Activated CD8-positive, alpha-beta T cell treated with anti-CD3 and anti-CD28 coated beads, Interleukin-2, amount 10 ng/mL, durations not matched to agents 7 days and 5 days (primary cell): ENCODE measurements at places on chromosomes 7 and 10. TPM values are rescaled to one million over a fixed set of nuclear protein-coding genes. Genes with fewer than 3 reads are reported as not detected.
A peak's percentile ranks its signal among the peaks of the same experiment; 100 is the strongest.

DNA sequence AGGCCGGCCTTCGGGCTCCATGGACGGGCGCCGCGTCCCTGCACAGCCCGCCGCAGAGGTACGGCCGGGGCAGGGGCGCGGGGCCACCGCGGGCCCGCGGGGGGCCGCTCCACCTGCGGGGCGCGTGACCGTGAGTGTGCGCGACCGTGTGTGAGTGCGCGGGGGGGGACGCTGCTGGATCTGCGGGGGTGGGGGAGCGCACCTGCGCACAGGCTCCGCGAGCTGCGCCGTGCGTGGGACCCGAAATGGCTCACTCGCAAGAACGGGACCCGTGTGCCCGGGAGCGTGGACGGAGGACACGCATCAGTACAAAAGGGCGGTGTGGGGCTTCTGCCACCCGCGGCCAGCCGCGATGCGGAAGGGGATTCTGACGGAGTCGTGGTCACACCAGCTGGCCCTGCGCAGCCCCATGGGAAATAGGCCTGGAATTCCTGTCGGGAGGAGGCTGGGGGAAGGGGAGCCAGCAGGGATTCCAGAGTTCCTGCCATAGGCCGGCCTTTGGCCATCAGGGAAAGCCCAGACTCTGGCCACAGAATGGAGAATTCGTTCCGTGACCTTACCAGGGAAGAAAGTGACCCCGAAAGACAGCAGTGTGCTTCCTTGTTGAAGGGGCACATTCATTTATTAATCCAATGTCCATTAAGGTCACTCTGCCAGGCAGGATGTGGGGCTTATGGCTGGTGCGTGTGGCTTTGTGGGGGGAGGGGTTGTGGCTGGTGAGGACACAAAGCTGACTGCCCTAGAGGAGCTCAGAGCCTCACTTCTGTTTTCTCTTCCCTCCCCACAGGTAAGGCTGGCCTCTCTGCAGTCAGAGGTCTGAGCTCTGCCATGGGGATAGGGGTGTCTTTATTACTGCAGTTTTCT is 494 bp downstream of the REPIN1 start:
- peak; percentile 48 for DNase-seq

GRCh38 chr7:52727632-52728031 is 307.8 kb upstream of the POM121L12 start:
- no peak for DNase-seq

DNA sequence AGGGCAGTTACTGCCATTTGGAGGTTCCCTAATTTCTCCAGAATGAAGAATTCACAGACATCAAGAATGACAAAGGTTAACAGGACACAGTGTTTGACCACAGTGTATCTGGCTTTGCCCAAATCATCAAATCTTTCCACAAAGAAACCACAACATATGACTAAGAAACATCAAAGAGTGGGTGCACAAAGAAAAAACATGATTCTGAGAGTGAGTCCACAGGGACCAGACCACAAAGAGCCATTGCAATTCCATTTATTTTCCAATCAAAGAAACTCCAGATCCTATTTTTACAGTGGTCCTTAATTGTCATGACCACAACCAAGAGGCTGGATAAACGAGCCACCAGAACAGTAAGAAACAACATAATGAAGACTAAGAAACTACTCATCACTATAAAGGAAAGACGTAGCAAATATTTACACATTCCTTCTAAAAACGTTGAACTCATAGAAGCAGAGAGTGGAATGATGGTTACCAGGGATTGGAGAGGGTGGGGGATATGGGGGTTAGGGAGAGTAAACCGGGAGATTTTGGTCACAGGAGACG is 286.5 kb downstream of the DOCK4 start:
- no peak for DNase-seq

- no peak for DNase-seq
Measured at GRCh38 chr10:43208147-43209073, 58.5 kb downstream of the RASGEF1A start.

- no peak for DNase-seq
Measured at GRCh38 chr7:7554021-7554432, 12.7 kb upstream of the MIOS start.

- DNase-seq, result peak; percentile 45
Measured at GRCh38 chr7:139358541-139359365, 941 bp upstream of the LUC7L2 start.

GRCh38 chr7:27462575-27463270 is 200.0 kb downstream of the HIBADH start:
- no peak for DNase-seq

DNA sequence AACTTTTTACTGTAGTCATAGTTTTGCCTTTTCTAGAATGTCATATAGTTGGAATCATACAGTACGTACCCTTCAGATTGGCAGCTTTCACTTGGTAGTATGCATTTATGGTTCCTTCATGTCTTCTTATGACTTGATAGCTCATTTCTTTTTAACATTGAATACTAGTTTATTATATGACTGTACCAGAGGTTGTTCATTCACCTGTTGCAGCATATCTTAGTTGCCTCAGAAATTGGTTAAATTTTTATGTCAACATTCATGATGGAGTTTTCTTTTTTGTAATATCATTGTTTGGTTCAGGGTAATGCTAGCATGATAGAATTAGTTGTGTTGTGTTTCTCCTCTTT is 94.8 kb upstream of the CDK13 start:
- no peak for DNase-seq

DNA sequence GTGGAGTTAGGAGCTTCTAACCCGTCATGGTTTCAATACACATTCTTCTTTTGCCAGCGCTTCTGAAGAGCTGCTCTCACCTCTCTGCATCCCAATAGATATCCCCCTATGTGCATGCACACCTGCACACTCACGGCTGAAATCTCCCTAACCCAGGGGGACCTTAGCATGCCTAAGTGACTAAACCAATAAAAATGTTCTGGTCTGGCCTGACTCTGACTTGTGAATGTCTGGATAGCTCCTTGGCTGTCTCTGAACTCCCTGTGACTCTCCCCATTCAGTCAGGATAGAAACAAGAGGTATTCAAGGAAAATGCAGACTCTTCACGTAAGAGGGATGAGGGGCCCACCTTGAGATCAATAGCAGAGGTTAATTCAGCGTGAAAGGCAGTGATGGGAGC is 22.4 kb downstream of the PRSS2 start:
- DNase-seq, result no peak

- DNase-seq, result peak; percentile 65
Measured at GRCh38 chr10:14325325-14325955, 5.3 kb downstream of the FRMD4A start.

MRPS33 gene
- total RNA-seq, result 58.1 TPM

ABLIM1 gene
- total RNA-seq, result 64.1 TPM

CLCN1 gene
- total RNA-seq, result 0.13 TPM

GBX1 gene
- not detected for total RNA-seq

CAMK2B gene
- total RNA-seq, result not detected

ZNF804B gene
- total RNA-seq, result not detected

CYP2C19 gene
- not detected for total RNA-seq
